ENCODE measurements at places on chromosomes 16 and 17.

DNA sequence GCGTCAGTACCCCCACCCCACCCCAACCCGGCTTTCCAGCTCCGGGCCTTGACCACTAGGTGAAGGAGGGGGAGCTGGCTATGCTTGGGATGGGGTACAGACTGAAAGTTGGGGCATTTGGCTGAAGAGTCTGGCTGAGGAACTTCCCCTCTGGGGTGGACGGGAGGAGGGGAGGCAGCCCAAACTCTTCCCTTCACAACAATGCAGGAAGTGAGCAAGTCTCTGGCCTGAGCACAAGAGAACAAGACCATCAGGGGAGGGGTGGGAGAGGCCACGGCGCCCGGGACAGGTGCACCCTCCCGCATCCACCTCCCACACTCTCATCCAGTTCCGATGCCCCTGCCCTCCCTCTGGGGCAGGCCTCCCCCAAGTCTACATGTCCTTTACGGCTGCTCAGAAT is 5.6 kb downstream of the USH1G start:
- no peak for DNase-seq

DNA sequence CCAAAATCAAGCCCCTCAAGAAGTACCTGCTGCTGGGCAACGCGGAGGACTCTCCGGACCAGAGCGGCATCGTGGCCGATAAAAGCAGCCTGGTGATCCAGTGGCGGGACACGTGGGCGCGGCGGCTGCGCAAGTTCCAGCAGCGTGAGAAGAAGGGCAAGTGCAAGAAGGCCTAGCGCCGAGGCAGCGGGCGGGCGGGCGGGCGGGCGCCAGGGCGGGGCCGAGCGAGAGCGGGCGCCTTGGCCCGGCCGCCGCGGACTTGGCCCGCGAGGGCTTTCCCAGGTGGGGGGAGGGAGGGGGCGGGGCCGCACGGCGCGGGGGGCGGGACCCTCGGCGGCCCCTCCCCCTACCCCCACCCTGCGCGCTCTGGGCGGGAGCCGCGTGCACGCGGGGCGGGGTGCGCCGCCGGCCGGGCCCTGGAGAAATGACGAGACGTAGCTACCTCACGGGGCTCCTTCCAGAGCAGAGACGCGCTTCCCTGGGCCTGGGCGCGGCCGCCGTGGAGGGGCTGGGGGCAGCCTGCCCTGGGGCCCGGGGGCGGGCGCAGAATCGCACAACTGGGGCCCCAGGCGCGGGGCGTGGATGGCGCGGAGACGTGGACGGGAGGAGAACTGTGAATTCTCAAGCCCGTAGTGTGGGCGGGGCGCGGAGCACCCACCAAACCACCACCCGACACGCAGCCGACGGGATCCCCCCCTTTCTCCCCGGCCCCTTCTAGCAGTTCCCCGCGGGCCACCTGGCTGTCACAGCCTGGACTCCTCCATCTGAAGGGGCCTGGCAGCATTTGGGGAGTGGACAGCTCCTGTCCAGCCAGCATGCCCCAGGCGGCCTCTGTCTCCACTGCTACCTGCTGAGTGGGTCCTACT is 218.7 kb downstream of the NTN1 start:
- no peak for DNase-seq

GRCh38 chr17:42833767-42834422 is 698 bp downstream of the PSME3 start:
- DNase-seq: no peak

DNA sequence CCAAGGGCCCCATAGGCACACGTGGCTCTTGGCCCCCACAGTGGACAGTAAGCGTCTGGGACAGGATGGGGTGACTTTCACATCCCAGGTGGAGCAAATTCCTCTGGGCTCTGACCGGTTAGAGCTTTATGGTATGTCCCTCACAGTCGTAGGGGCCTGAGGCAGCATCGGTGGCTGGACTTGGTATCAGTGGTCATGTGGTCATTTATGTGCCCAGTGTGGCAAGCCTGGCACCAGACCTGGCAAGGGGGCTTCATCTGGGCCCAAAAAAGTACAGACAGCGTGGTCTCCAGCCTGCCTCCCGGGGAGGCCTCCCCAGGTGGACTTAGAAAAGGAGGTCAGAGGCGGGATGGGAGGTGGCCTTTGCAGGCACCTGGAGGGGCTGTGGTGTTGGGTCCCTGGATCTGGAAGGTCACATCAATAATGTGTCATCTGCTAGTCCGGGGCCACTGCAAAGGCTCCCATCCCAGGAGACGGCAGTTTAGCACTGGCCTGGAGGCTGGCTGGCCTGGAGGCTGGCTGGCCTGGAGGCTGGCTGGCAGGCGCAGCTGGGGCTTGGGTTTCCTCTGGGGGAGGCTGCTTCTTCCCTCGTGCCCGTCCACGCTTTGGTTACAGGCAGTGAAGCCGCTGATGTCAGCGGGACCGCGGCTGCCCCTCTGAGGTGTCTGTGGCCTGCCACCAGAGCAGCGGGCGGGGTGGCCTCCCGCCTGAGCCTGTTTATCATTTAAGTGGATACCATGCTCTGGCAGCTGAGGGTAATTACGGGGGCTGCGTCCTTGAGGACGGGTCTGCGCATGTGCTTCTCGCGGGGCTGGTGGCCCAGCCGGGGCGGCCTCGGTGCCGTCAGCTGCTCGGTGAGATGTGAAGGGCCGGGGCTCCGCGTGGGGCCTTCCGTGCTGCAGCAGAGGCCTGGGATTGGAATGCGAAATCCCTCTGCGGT is 20.7 kb upstream of the CBX4 start:
- DNase-seq: no peak

- peak; percentile 77 for DNase-seq
These were observed 7.9 kb downstream of the PNPO start for GRCh38 chr17:47949197-47949759.

GRCh38 chr17:81418710-81419318 is 23.6 kb downstream of the BAHCC1 start:
- DNase-seq: peak; percentile 68

- DNase-seq: no peak
These were observed 9.2 kb downstream of the PMP22 start for GRCh38 chr17:15255713-15256454.

DNA sequence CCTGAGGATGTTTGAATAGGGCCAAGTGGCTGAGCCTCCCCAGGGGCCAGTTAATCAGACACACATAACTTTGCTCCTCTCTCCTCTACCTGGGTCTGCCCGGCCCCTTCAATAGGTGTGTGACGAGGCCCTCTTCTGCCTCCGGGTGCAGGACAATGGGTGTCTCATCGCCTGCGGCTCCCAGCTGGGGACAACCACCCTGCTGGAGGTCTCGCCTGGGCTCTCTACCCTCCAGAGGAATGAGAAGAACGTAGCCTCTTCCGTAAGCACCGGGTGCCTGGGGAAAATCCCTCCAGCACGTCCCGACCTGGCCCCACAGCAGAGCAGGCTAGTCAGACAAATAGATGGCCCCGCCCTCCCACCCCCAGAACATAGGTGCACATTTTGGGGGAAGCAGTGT is 16.1 kb upstream of the KIF19 start:
- no peak for DNase-seq

- DNase-seq: no peak
These were observed 10.9 kb downstream of the KIFC3 start for GRCh38 chr16:57791195-57791892.

- DNase-seq: peak; percentile 89
These were observed 65.8 kb downstream of the KPNA2 start for GRCh38 chr17:68101075-68101986.

- no peak for DNase-seq
These were observed 14.1 kb downstream of the CD300LG start for GRCh38 chr17:43860927-43861622.

- DNase-seq: no peak
These were observed 29.7 kb downstream of the MYO15A start for GRCh38 chr17:18138065-18138749.

DNA sequence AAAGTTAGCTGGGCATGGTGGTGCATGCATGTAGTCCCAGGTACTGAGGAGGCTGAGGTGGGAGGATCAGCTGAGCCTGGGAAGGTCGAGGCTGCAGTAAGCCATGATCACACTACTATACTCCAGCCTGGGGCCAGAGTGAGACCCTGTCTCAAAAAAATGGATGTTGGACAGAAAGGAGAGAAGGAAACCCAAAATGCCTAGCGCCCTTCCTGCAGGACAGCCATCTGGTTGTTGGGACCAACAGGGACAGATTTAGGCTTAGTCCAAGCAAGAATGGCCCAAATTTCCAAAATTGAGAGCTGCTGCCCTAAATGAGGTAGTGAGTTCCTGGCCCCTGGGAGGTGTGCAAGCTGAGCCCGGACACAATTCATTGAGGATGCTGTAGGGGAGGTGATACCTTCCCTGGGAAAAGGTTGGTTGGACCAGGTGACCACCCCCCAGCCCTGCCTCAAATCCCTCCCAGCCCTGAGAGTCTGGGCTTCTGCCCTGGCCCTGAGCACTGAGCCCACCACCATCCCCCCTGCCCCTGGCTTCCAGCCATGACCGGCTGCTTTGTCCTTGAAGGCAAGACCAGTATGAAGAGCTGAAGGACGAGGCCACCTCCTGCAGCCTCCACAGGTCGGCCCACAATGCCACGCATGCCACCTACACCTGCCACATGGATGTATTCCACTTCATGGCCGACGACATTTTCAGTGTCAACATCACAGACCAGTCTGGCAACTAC is 35.1 kb downstream of the IL21R start:
- no peak for DNase-seq

DNA sequence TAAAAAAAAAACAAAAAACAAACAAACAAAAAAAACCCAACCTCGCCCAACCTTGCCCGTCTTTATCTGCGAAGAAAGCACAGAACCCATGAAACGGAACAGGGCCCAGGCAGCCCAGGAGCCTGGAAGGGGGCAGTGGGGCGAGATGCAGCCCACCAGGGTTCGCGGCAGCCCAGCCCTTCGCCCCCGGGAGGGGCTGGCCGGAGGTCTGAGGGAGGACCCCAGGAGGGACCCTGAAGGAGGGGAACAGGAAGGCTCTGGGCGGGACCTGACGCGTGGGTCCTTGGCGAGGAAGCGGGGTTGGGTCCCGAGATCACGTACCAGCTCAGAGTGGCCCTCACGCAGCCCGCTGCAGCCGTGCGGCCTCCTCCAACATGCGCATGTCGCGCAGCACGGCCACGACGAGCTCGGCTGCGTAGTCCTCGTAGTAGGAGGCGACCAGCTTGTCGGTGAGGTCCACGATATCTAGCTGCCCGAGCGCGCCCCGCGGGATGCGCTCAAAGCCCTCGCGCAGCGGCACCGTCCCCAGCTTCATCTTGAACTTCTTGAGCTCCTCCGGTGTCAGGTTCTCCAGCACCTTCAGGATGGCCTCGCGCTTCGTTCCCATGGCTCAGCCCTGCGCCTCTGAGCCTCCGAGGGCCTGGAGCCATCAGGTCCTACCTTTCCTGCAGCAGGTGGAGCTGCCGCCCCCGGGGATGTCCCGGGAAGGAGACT is at the start of gene PYDC1:
Gene PYDC1 (minus strand): TSS at position 714 of the 714 bp plus-strand sequence. CDS start 107 bp downstream, at position 607.
- DNase-seq: peak; percentile 30

- DNase-seq: no peak
These were observed 15.4 kb downstream of the ARL2BP start for GRCh38 chr16:57260294-57260929.

DNA sequence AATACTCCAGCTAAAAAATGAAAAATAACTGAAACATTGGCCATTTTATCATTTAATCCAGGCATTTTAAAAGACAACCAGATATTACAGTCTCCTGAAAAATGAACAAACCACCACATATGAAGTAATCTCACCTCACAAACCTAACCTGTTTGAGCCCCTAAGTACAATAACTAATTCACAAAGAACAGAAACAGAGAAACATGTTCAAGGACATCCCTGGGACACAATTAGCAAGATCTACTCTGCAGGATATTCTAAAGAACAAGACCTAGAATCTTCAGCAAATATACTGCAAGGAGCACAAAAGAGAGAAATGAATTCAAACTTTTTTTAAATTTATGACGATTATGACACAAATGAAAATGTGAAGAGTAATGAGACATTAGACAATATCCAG is 50.8 kb upstream of the ANKFY1 start:
- DNase-seq: no peak

- DNase-seq: no peak
These were observed at the start of gene HNF1B for GRCh38 chr17:37744961-37745800. TSS of gene HNF1B (minus strand) at chr17:37745059. CDS start at chr17:37744884, 175 bp downstream.

DNA sequence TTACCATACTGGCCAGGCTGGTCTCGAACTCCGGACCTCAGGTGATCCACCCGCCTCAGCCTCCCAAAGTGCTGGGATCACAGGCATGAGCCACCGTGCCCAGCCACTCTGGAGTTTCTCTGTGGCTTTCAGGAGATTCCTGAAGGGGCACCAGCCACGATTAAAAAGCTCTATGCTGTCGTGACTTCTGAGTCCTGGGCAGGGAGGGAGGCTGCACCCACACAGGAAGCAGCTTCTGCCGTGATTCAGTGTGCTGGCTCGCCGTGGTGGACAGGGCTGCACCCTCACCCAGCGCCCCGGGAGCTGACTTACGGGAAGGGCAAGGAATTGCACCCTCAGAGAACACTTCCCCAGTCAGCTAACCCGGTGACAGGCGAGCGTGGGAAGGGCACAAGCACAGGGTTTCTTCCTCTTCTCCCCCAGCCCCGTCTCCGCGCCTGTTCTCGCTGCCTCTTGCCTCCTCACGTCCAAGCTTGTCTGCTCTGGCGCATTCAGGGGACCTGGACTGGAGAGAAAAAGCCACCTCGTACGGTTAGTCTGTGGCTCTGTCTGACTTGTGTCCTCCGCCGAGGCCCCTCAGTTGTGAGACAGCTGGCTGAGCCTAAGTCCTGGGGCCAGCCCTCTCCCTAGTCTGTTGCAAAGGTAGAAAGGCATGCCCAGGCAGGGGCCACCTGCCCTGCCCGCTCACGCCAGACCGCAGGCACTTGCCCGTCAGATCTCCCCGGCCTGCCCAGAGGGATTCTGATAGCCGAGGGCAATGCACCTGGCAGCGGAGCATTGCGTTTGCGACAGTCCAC is 145.0 kb downstream of the SEC14L1 start:
- no peak for DNase-seq

DNA sequence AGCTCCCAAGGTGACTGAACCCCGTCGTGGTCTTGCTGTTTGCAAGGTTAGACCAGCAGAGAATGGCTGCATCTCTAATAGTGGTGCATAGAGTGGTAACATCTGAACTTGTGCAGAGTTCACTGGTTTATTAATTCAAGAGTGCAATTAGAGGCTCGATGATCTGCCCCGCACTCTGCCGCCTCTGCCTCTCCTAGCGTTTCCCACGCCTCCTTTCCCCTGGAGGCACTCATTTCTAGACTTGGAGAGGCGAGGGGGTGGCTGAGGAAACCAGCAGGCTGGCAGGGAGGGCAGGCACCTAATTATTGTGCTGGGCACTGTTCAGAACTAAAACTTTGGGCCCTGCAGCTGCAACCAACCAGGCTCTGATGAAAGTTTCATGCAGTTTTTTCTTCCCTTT is 363.5 kb upstream of the EEF2KMT start:
- no peak for DNase-seq

Measured in NCI-H345 (cell line).